Stimulated activated CD8-positive, alpha-beta memory T cell treated with anti-CD3 and anti-CD28 coated beads, Interleukin-4, amount 100 ng/mL, for 4 hours (primary cell): ENCODE measurements at places on chromosomes 16 and 17.

GRCh38 chr17:82126556-82127314 lies 28.7 kb upstream of the FASN start:
- DNase-seq: peak; percentile 31

DNA sequence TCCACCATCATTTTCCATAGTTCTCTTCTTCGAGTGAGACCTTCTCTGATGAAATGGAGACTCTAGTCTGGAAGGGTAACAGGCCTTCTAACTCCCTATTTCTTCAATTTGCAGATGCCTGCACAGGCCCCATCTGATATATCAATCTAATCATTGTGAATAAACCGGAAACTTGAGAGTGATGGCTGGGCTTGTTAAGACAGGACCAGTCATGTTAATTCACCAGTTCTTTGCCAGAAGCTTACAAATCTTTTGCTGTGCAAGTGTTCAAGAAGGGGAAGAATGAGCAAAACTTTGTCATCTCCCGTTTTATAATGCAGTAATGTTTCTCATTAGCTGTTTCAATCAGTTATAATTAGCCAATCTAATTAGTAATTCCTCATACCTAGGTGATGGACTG lies 1561.3 kb upstream of the GOT2 start:
- no peak for DNase-seq

GRCh38 chr16:4435337-4436067 lies 9.8 kb downstream of the DNAJA3 start:
- DNase-seq: no peak

DNA sequence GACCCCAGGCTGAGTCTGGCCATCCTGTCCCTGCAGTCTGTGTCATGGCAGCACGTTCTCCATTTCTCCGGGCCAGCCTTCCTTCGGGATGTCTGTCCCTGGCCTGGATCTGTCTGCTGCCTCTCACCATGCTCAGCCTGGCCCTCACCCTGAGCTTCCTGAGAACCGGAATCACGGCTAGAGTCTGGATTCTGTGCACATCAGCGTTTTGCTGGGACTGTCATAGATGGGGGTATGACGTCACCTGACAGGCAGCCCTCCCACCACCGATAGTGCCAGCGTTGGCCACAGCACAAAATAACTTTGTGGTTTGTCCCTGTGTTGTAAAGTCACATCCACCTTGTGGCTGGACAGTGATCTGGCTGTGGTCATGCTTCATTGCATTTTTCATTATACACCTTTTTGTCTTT lies 59.2 kb downstream of the B9D1 start:
- DNase-seq: no peak

DNA sequence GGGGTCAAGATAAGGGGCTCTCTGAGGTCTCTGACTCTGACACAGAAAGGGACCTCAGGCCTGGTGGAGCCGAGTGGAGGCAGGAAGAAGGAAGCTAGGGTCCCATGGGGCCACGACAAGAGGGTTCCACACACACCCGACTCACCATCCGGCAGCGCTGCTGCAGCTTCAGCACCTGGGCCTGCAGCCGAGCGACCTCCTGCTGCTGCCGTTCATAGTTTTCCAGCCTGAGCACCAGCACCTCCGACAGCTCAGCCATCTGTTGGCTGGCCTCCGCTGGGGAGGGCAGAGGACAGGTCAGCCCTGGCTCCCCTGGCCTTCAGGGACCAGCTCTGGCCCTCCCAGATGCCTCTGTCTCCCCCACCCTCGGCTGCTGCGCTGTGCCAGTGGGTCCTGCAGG lies 6.4 kb downstream of the HAP1 start:
- DNase-seq: no peak

GRCh38 chr17:73513426-73513825 lies 130.8 kb downstream of the SDK2 start:
- DNase-seq: no peak

- no peak for DNase-seq
Observed at GRCh38 chr17:73983621-73984400, 219.7 kb upstream of the RPL38 start.

- DNase-seq: no peak
Observed at GRCh38 chr16:11240636-11241473, 15.1 kb downstream of the SOCS1 start.

DNA sequence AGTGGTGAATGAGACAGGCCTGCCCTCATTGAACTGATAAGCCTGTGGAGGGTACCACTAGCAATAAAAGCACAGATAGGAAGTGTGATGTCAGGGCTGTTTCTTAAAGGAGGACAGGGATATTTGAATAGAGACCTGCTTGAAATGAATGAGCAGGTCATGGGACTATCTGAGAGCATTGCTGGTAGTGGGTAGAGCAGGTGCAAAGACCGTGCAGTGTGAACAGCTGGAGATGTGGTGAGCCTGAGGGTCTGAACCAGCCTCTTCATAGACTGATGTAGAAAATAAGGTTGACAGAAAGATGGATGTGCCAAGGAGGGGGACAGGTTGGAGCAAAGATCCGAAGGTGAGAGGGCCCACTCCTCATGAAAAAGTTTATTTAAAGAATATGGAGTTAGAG lies 2.4 kb downstream of the NUP93 start:
- DNase-seq: no peak

DNA sequence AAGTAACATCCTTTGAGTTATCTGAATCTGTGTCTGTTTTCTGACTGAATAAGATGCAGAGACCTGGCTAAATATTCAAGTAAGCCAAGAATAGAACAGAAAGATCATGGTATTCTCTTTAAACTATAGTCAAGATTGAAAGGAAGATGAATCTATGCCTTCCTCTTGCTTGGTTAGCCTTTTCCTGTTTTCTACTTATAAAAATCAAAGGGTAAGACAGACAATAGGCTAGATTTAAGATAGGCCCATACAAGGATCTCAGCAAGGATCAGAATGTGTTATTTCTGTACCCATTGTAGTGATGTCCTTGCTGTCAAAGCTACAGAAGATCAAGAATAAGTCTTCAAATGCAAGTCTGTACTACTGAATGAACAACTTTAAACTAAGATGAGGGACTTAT lies 7.0 kb upstream of the CDR2 start:
- DNase-seq: no peak

DNA sequence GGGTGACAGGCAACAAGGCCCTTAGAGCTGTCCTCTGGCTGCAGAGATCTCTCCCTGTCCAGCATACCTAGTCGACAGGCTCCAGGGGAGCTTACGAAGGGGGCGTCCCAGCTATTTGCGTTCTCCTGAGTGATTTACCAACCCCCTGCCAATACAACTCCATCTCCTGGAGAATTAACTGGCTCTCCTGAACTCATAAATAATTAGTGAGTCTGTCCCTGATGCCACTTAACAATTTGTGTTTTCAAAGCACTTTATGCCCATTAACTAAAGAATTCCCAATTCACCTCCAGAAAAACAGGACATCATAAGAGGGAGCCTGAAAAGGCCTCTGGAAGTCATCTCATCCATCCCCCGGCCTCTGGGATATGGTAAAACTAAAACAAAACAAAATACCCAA lies 26.7 kb downstream of the SDK2 start:
- no peak for DNase-seq

DNA sequence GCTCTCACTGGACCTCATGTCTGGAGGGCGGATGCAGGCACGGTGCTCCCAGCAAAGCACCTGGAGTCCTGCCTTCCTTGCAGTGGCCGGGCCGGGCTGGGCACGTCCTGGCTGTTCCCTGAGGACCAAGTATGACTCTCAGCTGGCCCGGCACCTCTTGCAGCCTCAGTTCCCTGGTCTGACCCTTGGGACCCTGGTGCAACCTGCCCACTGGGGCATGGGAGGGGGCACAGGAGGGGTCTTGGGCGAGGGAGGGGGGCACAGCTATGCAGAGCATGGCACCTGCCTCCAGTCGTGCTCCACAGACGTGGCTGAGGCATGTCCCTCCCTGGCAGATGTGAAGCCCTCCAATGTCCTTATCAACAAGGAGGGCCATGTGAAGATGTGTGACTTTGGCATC lies 19.6 kb downstream of the MAP2K3 start:
- DNase-seq: no peak

- no peak for DNase-seq
Observed at GRCh38 chr17:921161-921560, 58.4 kb downstream of the NXN start.

DNA sequence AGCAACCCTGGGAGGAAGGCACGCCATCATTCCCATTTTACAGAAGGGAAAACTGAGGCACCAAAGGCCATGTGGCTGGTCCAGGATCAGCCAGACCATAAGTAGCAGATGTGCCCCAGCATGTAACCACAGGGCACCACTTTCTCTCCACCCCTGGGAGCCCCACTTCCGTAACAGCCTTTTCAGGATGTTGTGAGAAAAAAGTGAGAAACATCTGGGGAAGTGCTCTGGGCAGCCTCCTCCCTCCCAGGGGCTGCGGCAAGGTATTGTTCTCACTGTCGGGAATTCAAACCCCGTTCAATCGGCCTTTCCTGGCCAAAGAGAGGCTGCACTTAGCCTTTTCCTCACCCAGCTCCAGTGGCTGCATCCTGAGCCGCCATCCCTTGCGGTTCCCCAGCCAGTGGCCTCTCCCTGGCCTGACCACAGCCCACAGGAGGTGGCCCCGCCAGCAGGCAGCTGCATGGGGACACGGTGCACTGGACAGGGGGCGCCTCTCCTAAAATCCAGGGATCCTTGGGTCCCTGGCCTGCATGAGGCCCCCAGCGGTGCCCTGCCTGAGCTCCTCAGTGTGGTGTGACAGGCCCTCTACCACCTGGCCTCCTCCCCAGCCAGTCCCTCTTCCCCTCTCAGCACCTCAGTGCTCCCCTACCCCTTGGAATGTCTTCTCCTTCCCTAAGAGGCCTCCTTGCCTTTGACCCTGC lies 5.7 kb upstream of the CDH5 start:
- no peak for DNase-seq

GRCh38 chr17:47821424-47822391 lies at the start of gene OSBPL7:
TSS of gene OSBPL7 (minus strand) at chr17:47821794. CDS start at chr17:47820278, 1,516 bp downstream.
- peak; percentile 63 for DNase-seq

DNA sequence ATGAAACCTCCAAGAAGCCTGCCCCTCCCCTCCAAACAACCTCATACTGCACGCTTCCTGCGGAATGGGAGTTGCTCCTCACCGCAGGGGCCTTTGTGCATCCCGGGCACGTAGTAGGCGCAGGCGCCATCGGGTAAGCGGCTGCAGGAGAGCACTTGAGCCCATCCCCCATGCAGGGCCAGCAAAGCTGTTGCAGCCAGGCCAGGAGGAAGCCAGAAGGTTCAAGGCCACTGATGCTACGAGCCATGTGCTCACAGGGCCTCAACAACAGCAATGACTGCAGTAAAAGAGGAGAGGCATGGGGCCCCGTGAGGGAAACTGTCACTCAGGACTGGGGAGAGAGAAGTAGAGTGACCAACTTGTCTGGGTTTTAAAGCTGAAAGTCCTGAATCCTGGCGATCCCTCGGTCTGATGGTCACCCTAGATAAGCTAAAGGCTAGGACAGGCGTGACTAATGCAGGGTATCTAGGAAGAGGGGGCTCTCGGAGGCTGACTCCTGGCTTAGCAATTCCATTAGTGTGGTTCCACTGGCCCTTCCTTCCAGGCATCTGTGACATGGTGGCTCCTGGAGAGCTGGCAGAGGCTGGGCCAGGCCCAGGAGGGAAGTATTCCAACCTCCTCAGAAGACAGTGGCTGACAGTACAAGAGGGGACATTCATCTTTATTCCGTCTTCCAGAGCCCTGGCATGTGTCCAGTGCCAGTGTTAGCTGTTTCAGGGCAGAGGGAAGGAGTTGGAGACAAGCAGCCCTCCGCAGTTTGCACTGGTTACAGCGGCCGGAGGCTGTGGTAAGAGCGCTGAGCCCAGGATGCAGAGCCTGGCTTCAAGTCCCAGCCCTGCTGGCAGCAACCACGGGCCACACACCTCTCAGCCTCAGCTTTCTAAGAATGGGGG lies 20.8 kb downstream of the GOSR2 start:
- no peak for DNase-seq

DNA sequence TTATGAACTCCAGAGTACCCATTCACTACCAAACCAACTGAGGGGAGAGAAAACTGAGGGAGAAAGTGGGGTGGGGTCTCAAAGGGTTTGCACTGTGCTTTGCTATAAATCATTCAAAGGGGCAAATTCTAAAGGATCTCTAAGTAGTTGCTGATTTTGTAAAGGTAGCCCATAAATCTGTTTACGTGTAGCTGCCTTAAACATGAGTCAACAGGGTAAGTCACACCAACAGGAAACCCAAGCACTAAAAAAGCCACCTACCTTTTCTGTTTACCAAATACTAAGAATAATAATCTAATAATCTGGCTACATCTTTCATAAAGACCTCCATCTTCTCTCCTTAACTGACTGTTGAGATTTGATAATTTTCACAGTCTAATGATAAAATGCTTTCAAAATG lies 8.4 kb upstream of the HSBP1 start:
- no peak for DNase-seq

DNA sequence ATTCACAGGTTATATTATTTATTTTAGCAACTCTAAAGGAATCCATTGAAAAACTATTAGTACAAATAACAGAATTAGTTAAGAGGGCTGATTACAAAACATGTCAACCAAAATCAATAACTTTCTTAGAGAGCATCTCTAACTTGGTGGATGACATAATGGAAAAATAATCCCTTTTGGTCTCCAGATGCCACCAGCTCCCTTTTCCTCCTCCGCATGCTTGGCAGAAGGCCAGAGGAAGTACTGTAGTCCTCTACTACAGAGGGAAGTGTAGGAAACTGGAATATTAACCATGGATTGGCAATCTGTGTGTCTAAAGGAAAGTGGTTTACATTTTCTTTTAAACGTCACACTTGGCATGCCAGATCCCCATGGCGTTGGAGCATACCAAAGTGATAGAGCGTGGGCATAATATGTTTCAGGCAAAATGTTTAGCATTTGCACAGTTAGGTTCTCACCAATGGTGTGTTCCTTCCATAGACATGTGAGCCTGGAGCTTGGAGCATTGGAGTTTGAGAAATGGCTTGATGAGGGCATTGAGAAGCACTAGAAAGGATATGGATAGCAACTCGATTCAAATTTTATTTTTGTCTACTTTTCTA lies 106.3 kb downstream of the PRKCB start:
- DNase-seq: no peak

DNA sequence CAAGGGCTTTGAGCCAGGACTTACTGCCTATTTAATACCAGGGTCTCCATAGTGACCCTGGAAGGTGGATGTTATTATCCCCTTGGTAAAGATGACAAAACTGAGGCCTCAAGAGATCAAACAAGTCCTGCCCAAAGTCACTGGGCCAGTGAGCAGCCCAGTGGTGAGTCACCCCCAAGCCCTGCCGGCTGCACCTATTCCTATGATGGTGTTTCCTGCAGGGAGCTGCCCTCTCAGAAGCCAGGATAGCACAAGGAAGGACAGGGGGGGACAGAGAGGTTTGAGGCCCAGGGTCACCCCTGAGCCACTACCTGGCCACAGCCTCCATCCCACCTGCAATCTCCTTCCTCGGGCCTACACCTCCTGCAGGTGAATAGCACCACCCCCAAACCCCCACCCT lies 90.9 kb downstream of the SDK2 start:
- DNase-seq: no peak

DNA sequence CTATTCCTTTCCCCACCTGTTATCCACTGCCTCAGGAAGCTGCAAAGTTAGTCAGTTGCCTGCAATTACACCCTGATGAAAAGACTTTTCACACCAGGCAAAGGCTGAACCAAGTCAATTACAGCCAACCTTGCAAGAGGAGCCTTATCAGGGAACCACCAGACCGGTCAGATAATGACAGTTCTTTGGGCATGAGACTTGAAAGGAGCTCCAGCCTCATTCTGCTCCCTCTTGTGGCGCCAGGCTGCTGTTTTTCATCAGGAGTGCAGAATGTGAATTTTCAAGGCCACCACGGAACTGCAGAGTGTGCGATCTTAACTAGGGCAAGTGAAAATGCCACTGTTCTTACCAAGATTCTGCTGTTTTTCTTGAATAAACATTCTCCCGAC lies 22.5 kb downstream of the DNAI2 start:
- no peak for DNase-seq
